Neural progenitor cell (in vitro differentiated cells): ENCODE measurements at places on chromosomes 5 and 9.

DNA sequence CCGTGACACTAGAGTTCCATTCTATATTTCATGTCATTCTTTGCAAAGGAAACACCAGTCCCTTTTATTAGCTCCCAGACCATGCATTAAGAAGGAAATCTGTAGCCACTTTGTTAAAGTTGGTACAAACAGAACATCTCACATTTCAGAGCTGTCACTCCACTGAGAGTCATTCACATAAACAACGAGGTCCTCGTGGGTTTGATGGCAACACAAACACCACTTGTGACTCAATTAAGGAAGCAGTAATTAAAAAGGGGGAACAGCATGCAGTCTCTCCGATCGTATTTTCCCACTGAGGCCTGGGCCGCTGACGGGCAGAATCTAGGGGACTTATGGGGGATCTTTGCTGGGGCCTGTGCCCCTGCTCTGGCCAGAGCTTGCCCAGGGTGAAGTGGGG is 94.2 kb upstream of the ZNF618 start:
- no peak overlapping the region for H3K4me3 ChIP-seq
- no peak overlapping the region for H3K27ac ChIP-seq
- DNase-seq = no peak
- no peaks in the 10 kb centered on the region for H3K27me3 ChIP-seq

- H3K36me3 ChIP-seq = no peaks in the 10 kb centered on the region
- H3K27ac ChIP-seq = no peak overlapping the region
- H3K27me3 ChIP-seq = no peaks in the 10 kb centered on the region
- H3K4me3 ChIP-seq = no peak overlapping the region
Observed at GRCh38 chr9:77945798-77946197, 85.8 kb downstream of the GNAQ start.

DNA sequence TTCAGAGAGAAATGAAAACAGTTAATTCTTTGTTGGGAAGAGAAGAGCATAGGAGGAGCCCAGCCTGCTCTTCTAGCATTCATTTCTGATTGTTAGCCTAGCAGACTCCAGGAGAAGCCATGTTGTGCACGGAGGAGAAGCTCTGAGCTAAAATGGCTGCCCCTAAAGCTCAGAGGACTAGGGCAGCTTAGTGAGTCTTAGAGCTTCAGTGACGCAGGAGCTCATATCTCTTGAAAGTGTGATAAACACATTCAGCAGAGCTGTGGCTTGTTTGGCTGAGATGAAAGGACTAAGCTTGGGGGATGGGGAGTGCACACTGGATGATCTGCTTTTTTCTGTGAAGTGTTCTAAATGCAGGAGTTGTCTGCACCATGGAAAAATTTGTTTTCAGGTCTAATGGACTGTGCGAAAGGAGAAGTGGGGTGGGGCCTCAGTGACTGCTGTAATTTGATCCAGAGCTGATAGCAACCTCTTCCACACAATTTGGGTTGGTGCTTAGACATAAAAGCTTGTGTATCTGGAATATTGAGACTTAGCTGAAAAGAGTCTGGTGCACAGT is 58.5 kb downstream of the ZNF462 start:
- H3K27me3 ChIP-seq = no peaks in the 10 kb centered on the region
- peak overlapping the region; percentile 82 for H3K27ac ChIP-seq
- H3K36me3 ChIP-seq = peaks cover 30% of the 10 kb centered on the region
- peaks cover 21% of the 10 kb centered on the region for H3K4me1 ChIP-seq

- no peaks in the 10 kb centered on the region for H3K27me3 ChIP-seq
- DNase-seq = no peak
- peaks cover 20% of the 10 kb centered on the region for H3K4me1 ChIP-seq
- no peak overlapping the region for H3K4me3 ChIP-seq
Observed at GRCh38 chr9:133523106-133523505, 1.7 kb downstream of the MYMK start.

GRCh38 chr5:112787896-112788295 is 50.2 kb downstream of the APC start:
- DNase-seq = no peak
- peaks cover 12% of the 10 kb centered on the region for H3K36me3 ChIP-seq
- H3K27me3 ChIP-seq = no peaks in the 10 kb centered on the region
- H3K4me1 ChIP-seq = no peaks in the 10 kb centered on the region
- H3K27ac ChIP-seq = no peak overlapping the region

DNA sequence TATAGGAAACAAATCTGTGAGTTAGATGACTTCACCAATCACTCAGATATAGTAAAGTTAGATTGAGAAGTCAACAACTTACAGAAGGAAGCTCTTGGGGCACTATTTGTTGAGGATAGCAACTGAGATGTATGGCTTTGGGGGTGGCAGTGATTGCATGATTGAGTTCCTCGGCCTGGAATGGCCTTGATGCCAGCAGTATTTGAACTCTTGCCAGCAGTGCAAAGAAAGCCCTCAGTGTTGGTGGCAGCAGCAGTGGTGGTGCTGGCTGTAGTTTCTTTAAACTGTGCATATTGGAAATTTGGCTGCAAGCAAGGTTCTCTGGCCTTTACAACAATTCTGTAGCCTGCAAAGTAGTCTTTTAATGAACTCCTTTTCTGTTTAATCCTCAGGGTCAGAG is 41.4 kb upstream of the PJA2 start:
- H3K4me3 ChIP-seq = no peak overlapping the region
- H3K36me3 ChIP-seq = no peaks in the 10 kb centered on the region
- no peak overlapping the region for H3K27ac ChIP-seq
- no peak for DNase-seq
- H3K27me3 ChIP-seq = no peaks in the 10 kb centered on the region
